ELF-1 (cell line): ENCODE measurements at places on chromosomes 5 and 9.

DNA sequence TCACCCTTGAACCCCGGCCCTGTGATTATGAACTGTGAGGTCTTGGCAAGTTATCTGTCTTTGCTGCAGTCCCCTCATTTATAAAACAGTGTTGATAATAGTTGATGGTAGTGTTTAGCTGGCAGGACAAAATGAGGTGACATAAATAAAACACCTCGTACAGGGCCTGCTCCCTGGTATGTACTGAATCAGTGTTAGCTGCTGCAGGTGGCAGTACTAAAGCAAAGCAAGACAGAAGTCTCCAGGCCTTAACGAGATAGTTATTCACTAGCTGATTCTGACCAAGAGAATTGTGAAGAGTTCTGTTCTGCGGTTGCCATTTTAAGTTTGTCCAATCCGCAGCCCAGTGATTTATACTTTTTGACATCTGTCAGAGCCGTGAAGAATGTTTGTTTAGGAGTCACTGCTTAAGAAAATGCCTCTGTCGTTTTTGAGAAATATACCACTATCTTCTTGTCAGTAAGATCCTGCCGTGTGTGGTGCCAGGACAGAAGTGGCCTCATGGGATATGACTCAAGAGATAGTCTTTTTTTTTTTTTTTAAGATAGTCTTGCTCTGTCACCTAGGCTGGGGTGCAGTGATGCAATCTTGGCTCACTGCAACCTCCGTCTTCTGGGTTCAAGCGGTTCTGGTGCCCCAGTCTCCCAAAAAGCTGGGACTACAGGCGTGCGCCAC, 75.9 kb downstream of the KDM4C start:
- DNase-seq, result no peak

- no peak for DNase-seq
Observed at GRCh38 chr9:26513730-26514129, 378.9 kb downstream of the CAAP1 start.

- DNase-seq, result no peak
Observed at GRCh38 chr9:6805532-6805931, 47.8 kb downstream of the KDM4C start.

GRCh38 chr5:14545308-14545707, 36.3 kb upstream of the OTULINL start:
- no peak for DNase-seq

GRCh38 chr9:95047452-95048224, 269.9 kb downstream of the FANCC start:
- DNase-seq, result no peak

- DNase-seq, result no peak
Observed at GRCh38 chr9:4423207-4423610, 67.1 kb upstream of the SLC1A1 start.

- no peak for DNase-seq
Observed at GRCh38 chr5:5539590-5539989, 117.1 kb downstream of the ICE1 start.

- no peak for DNase-seq
Observed at GRCh38 chr9:81616141-81616540, 73.2 kb downstream of the TLE1 start.

DNA sequence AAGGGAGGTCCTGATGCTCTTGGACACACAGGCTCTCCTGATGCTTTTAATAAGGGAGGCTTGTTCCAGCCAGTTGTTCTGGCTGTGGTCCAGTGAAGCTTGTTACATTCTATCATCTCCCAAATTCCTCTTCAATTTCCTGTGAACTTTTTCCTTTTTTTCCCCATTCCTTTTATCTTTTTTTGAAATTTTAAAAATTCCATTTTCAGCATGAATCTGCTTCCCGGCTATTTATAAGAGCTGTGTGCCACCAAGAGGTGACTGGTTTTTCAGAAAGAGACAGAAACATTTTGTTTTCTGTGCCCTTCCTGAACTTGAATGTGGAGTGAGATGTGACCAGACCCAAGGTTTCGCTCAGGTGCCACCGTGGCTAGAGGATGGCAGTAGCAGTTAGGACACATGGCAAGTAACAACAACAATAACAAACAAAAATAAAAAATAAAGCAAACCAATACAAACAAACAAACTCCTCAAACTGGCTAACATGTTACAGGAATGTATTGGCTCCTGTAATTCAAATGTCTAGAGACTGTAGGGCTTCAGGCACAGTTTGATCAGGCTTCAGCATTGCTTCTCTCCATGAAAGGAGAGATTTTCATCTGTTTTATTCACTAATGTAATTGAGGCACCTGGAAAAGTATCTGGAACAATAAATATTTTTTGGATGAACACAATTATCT, 121.1 kb downstream of the BOD1 start:
- DNase-seq, result no peak

GRCh38 chr9:103225702-103226646, 230.8 kb downstream of the CYLC2 start:
- no peak for DNase-seq

GRCh38 chr5:150640311-150641005, at the start of gene SYNPO:
SYNPO (plus strand) TSS chr5:150640660; CDS start chr5:150648276, 7,616 bp downstream.
- DNase-seq, result peak; percentile 63

- DNase-seq, result no peak
Observed at GRCh38 chr9:133090752-133091385, 29.1 kb downstream of the CEL start.

- DNase-seq, result no peak
Observed at GRCh38 chr9:98530806-98531386, 177.8 kb downstream of the GABBR2 start.

DNA sequence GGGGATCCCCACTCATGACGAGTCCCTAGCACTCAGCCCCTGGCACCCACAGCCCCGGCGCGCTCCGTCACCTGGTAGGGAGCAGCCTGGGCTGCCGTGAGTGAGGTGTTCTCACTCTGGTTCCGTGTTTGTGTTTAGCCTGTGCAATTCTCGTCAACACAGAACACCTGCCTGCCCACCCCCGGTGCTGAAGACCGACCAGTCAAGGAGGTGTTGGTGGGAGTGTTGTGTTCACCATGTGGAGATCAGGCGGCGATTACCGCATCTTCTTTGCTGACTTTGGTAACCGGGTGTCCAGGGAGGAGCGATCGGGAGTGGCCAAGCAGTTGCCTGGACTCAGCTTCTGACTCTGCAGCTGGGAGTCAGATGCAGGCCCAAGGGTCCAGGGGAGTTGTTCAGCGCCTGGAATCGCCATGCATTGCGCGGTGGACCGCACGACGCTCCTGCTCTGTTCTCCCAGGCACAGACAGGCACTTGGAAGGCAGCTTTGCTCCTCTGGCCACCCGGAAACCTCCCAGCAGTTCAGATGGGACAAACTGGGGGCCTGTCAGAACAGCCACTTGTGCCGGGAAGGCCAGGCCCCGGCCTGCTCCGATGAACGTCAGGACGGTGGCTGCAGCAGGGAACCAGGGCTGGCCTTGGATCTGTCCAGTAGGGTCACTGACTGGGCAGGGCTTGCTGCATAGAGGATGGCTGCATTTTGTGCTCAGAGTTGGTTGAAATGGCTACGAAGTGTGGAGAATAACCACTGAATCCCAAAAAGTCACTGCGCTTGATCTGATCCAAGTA, 28.2 kb downstream of the EXOC3 start:
- no peak for DNase-seq

DNA sequence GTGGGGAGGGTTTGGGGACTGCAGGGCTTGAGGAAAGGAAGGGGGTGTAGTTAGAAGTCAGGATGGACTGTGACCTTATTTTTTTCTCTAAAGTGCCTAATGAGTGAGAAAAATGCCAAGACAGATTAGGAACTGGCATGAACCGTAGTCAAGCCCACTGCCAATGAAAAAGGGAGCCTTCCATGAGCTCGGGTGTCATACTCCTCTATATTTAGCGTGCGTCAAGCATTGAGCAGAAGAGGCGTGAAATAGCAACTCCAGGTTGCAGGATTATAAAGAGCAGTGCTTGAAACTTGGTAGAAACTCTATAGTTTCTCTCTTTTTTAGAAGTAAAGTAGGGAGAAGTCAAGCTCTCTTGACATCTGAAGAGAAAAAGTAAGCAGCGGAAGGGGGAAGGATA, 1.8 kb downstream of the SGCD start:
- no peak for DNase-seq

DNA sequence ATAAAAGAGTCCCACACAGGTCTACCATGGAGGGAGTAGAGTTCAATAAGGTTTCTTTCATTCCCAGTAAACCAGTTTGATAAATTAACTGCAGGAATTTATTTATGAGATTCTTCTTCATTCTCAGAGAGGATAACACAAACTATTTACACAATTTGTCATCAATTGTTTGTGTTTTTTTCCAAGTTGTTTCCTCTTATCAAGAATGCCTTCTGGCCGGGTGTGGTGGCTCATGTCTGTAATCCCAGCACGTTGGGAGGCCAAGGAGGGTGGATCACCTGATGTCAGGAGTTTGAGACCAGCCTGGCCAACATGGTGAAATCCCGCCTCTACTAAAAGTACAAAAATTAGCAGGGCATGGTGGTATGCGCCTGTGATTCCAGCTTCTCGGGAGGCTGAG, 216.7 kb downstream of the MLLT3 start:
- DNase-seq, result no peak

GRCh38 chr5:177545487-177546257, 8.7 kb downstream of the FAM193B start:
- DNase-seq, result no peak

DNA sequence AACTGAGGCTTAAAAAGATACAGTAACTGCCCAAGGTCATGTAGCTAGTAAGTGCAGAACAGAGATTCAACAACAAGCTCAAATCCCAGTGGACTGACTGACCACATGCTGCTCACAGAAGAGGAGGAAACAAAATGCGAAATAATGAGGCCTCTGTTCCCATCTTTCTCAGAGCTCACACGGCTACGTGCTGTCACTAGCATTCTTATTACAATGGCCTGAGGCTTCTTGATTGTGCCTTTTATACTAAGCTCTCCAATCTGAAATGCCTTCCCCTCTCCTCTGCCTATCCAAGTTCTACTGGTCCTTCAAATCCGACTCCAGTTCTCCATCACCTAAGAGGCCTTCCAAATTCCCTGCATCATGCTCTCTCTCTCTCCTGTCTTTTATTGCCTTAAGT, 26.0 kb downstream of the SGTB start:
- peak; percentile 3 for DNase-seq

DNA sequence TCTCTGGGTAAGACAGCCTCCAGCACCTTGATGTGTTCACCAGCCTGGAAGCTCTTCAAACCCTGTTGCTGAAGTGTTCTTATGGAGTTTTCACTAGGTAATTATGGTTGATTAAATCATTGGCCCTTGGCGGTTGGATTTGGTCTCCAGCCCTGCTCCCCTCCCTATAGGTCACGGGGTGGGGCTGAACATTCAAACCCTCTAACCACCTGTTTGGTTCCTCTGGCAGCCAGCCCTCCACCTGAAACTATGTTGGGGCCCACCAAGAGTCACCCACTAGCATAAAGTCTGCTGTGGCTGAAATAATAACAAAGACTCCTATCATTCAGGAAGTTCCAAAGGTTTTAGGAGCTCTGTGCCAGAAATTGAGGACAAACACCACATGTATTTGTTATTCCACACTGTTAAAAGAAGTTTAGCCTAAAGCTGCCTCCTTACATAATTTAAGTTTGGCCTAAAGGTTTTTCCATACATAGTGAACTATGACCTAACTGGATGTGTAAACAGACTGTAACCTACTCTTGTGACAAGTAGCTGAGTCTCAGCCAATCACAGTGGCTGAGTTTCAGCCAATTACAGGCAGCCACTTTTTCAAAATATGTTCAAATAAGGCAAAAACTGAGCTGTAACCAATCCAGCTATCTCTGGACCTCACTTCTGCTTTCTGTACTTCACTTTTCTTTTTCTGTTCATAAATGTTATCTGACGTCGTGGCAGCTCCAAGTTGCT, 34.8 kb downstream of the TMEM252 start:
- no peak for DNase-seq

DNA sequence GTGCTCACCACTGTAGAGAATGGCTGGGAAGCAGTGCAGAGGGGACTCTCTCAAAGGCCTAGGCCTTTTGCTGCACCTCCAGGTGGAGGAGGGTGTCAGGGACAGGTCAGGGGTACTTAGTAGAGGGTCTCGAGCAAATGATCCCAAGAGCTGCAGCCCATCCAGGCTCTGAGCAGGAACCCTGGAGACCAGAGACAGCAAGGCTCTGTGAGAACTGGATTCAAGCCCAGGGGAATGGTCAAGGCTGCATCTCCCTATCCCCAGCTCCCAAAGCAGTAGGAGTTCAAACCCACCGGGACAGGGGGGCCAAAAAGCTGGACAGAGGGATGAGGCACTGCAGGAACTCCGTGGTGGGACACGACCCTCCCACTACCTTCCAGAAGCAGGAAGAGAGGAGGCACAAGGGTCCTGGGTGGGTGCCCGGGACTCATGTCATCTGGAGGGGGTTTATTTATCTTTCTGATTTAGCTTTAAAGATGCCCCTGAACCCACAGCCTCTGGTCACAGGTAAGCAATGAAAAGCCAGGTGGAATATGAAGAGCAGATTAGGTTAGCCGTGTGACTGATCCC, 124.8 kb downstream of the MVB12B start:
- no peak for DNase-seq

DNA sequence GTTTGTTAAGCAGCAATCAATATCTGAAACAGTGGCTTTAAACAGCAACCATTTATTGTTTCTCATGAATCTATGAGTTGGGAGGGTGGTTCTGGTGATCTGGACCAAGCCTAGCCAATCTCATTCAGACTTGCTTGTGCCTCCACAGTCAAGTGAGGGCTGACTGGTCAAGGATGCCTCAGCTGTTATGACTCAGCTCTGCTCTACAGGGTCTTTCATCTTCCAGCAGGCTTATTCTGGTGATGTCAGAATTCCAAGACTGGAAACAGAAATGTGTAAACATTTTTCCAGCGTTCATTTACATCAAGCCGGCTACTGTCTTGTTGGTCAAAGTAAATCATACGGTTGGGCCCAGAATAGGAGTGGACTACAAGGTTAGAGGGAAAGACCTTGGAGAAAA, 2.5 kb upstream of the PIP5K1B start:
- DNase-seq, result no peak

GRCh38 chr5:147234239-147234824, 494 bp upstream of the STK32A start:
- DNase-seq, result no peak

GRCh38 chr5:5364932-5365331, 57.5 kb upstream of the ICE1 start:
- DNase-seq, result no peak
